ENCODE measurements at places on chromosomes 2 and 18.

- no peak for DNase-seq
Observed at GRCh38 chr2:222613715-222614331, 42.1 kb downstream of the FARSB start.

DNA sequence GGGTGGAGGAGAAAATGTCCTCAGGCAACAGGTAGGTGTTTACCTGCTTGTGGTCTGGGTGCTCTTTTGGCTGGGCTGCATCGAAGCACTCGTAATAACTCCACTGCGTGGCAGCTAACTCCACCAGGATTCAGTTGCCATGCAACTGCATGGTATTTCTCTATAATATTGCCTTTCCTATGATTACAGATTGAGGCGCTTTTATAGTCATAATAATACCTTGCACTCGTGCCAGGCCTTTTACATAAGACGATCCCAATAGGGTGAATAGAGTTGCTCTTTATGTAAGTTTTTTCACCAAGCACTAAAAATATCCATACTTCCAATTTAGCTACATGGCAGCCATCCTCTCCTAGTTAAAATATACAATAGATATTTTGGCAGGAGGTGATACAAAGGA, 19.7 kb upstream of the NYAP2 start:
- no peak for DNase-seq

DNA sequence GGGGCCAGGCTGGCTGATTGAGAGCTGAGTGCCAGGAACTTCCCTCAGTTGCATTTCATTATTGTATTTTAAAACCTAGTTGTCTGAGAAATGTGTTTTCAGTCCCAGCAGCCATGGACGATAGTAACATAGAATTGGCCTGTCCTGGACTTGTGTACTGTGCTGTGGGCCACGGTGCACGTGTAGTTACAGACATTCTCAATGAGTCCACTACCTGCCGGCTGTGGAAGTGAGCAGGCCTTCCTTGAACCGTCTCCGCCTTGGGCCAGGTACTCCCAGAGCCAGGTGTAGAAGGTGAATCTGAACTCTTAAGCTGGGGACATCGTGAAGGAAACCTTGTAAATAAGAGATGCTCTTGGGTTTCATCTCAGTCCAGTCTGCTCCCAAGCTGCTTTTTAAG, 47.0 kb downstream of the UBE2F start:
- no peak for DNase-seq

GRCh38 chr18:74069178-74070050, 78.2 kb downstream of the FBXO15 start:
- no peak for DNase-seq

DNA sequence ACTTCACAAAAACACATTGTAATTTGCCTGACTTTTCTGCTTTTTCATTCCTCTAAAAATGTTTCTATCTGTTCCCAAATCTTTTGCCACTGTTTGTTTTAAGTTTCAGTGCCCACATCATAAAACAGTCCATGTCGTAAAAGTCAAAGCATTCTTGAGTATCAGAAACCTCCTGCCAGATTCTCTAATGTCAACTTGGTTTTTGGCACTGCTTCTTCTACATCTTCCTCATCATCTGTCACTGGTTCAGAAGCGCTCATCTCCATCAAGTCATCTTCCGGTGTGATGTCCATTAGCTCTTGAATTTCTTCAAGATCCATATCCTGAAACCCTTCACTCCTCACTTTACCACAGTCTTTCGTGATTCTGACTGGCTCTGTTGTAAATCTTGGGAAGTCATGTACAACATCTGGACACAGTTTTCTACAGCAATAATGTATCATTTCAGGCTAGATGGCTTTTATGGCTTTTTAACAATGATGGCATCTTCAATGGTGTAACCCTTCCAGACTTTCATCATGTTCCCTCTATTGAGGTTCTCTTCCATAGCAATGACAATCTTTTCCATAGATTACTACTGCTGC, 19.6 kb downstream of the CUL3 start:
- DNase-seq, result no peak

DNA sequence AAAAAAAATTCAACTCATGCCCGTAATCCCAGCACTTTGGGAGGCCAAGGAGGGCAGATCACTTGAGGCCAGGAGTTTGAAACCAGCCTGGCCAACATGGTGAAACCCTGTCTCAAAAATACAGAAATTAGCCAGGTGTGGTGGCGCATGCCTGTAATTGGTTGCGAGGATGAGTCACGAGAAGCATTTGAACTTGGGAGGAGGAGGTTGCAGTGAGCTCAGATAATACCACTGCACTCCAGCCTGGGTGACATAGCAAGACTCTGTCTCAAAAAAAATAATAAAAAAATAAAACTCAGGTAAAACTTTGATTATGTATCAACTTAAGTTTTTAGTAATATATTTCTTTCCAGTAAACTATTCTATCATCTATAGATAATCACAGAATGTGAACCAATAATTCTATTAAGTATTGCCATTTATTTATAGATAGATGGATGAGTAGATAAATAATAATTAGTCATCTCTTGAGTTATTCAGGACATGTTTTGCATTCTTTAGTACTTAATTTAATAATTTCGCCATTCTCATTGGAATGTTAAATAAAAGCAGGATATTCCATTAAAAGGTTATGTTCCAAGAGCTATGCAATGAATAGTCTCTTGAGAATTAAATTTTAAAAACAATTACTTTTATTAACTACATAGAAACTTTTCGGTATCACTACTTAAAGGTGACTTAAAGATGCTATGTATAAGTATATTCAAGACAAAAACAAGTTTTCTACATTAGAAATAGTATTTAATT, 48.7 kb downstream of the WDPCP start:
- no peak for DNase-seq

- no peak for DNase-seq
Observed at GRCh38 chr2:16818203-16818556, 152.5 kb upstream of the CYRIA start.

- no peak for DNase-seq
Observed at GRCh38 chr2:71620851-71621251, 167.5 kb downstream of the DYSF start.

- DNase-seq, result no peak
Observed at GRCh38 chr2:196900843-196901242, 25.7 kb downstream of the PGAP1 start.

DNA sequence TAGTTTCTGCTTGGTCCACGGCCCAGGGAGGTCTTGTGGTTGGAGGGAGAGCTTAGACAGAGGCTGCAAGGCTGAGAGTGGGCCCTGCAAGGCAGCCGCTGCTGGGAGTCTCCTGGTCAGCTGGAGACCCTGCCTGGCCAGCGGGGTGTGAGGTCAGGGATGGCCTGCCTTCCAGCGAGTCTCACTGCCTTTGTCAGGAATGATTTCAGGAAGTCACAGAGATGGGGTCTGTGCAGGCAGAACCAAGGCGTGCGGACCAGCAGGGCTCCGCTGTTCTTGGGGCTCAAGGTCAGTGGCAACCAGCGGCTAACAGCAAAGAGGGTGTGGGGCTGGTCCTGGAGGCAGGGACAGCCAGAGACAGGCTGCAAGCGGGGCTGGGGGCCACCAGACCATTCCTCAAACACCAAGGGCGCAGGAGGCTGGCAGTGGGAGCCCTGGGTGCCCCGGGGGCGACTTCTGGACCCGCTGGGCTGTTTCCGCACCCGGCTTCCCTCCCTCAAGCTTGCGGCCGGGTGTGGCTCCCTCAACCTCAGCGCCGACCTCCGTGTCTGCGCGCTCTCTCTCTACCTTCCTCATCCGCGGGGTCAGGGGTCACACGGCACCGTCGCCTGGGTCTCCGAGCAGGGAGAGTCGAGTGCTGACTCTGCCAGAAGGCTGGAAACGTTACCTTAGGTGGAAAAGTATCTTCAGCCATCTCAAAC, 124.5 kb upstream of the CTDP1 start:
- no peak for DNase-seq

DNA sequence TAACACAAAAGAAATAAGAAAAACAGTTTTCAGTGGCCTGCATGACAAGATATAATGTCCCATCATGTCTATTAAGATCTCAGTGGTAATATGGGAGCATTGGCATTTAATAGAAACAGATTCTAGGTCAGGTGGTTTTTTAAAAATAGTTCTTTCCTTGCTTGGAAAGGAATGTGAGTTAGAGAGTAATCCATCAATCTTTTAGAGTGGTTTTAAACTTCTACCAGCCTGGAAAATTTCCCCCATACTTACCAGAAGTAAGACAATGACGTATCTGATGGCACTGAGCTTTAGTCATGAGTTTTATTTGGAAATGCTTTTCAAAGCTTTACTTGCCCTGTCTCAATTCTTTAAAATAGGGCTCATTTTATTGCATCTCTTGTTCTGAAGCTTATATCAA, 441.7 kb upstream of the SMIM21 start:
- DNase-seq, result no peak

DNA sequence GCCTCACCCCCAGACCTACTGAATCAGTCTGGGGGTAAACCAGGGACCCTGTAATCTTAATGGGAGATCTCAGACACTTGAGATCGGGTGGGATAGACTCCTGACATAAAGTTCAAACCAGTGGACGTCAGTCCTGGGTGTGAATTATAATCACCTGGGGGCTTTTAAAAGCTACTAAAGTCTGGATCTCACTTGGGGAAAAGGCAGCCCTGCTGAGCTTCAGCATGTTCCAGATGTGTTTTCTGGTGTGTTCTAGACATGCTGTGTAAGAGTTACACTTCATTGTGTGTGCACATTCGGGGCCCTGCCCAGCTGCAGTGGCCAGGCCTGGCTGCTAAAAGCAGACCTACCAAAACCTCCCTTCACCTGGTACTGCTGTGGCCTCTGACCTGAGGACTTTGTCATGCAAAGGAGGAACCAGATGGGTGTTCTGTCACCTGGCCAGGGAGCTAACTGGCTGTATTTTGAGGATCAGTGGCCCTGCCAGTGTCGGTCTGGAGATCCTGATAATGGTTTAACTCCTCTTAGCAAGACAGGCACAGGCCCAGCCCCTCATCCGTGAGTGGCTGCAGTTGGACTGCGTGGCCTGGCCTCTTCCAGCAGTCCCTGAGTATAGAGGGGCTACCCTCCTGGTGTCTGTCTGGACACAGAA, 10.6 kb downstream of the RRM2 start:
- no peak for DNase-seq

DNA sequence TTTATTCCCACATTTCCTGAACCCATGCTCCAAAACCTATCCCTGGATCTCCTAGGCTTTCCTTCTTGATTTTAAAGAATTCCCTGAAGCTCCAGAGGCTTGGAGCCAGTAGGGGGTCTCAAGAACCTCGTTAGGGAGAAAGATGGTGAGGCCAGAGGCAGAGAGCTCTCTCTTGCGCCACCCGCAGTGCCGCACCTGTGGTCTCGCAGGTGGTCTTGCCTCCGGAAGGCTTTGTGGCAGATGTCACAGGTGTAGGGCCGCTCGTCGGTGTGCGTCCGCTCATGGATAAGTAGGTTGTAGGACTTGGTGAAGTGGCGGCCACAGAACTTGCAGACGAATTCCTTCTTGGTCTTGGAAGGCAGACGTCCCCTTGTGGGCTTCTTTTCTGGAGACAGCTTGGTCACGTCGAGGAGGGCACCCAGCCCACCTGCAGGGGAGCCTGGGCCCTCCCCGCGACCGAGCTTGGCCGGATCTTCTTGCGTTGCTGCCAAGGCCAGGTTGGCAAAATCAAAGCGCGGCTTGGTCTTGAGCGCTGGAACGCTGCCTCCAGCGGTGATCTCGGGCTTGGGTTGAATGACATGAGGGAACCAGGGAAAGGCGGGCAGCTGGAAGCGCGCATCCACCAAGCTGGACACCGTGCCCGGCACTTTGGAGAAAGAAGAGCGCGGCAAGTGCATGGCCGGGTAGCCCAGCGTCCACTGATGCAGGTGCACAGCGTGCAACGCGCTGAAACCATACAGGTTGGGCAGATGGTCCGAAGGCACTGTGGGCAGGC, 5.3 kb downstream of the OSR1 start:
- DNase-seq, result no peak

DNA sequence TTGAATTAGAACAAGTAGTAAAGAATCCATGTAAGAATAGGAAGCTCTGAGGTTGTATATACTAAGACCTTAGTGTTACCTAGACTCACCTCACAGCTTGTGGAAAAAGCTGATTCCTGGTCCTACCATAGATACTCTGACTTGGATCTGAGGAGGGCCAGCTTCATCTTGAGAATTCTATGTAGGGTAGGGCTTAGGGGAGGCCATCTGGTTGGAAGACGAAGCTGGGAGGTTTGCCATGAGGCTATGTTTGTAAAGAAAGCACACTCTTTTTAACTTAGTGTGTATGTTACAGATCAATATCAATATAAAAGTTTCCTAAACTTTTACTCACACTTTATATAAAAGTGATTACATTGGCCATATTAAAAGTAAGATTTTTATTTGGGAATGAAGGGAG, 77.1 kb upstream of the GALNT5 start:
- DNase-seq, result no peak

- no peak for DNase-seq
Observed at GRCh38 chr2:129936334-129936934, 43.0 kb upstream of the RAB6C start.

- DNase-seq, result no peak
Observed at GRCh38 chr2:222673883-222674282, 2.4 kb downstream of the MOGAT1 start.

DNA sequence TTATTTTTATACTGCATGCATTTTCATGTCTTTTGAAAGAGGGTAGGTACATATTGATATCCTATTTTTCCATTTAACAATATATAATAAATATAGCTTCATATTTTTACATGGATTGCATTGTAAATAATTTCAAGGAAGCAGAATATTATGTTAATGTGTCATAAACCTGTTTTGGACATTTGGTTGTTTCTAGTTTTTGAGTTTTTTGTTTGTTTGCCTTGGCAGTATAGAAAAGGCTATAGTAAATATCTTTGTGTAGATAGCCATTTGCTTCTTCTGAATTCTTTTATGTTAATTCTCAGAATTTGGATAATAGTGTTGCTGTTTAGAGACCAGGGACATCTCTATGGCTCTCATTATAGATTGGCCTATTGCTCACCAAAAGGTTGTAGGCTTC, 645.2 kb downstream of the SLC4A3 start:
- DNase-seq, result no peak

GRCh38 chr2:20184067-20184938, 40.6 kb downstream of the SDC1 start:
- DNase-seq, result no peak

DNA sequence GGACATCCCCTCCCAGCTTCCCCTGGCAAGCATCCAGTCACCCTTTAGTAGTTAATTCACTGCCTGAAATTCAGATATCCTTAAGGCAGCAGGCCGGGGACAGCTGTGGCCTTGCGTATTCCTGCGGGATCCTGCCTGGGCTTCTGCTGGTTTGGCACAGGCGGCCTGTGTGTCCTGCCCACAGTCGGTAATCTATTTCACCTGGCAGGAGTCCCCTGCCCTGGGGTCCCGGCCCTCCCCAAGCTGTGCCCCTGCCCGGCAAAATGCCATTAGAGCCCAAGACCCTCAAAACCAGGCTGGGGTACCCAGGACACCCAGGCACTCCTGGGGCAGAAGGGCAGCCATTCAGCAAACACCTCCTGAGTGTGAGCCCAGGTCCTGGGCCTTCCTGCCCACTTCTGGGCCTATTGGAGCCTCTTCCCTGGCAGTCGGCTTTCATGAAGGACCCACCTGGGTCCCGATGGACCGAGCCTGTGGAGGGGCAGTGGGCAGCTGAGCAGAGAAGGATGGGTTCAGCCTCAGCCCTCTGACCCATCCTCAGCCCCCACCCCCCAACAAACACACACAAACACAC, 11.6 kb downstream of the CROCC2 start:
- DNase-seq, result no peak

GRCh38 chr18:36974686-36975085, 145.8 kb downstream of the KIAA1328 start:
- DNase-seq, result no peak

GRCh38 chr2:212030709-212031108, 507.9 kb downstream of the ERBB4 start:
- DNase-seq, result no peak

Measured in effector memory CD8-positive, alpha-beta T cell (primary cell).